Activated CD8-positive, alpha-beta memory T cell treated with anti-CD3 and anti-CD28 coated beads for 48 hours (primary cell): ENCODE measurements at places on chromosomes 7 and 10.

GRCh38 chr10:124740369-124741280, 3.6 kb downstream of the FAM53B start:
- no peak for DNase-seq

GRCh38 chr7:53624356-53624755, 588.9 kb downstream of the POM121L12 start:
- no peak for DNase-seq

DNA sequence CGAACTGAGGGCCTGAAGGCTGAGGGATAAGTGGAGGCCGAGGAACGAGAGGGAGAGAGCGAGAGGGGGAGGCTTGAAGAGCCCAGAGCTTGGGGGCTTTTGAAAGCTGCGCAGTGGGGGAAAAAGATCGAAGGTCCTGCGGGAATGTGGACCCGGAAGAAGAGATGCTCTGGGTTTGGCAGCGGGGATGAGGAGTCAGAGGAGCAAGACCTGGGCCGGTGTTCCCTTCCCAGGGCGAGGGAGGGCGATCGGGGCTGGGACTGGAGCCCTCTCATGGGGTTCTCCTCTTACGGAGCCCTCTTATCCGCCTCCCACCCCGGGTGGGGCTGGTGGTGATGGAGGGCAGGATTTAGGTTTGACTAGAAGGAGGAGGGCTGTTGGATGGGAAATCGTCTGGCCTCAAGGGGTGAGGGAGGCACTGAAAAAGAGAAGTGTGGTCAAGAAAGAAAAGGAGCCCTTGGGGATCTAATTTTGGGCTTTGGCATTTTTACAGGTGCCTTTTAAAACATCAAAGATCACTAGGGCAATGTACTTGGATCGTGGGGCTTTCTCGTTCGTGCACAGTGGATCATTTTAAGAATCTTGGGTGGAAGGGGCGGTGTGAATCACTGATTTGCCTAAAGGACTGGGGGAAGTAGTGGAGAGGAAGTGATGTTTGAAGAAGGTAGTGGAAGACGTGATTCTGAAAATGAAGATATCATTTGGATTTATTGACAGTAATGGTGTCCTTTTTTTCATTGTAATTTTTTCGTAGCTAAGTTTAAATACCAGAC, 637 bp downstream of the SAMD8 start:
- peak; percentile 26 for DNase-seq

- no peak for DNase-seq
Observed at GRCh38 chr7:110071192-110071591, 1019.7 kb upstream of the LRRN3 start.

- DNase-seq: no peak
Observed at GRCh38 chr10:133388973-133389818, 4.8 kb upstream of the MTG1 start.

DNA sequence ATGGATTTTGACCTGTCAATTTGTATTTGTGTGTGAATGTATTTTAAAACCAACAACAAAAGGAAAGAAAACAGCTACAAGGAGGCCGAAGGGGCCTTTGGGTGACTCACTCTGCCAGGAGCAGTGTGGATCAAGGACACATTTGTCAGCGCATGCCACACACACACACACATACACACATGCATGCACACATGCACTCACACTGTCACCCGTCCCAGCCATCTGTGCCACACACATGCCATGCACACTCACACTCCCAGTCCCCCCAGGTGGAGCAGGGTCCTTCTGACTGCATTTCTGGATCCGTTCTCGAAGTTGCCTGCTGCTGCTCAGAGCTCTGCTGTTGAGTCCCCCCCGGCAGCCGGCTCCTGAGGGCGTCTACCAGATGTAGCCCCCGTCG, 26.0 kb downstream of the SPOCK2 start:
- DNase-seq: no peak

DNA sequence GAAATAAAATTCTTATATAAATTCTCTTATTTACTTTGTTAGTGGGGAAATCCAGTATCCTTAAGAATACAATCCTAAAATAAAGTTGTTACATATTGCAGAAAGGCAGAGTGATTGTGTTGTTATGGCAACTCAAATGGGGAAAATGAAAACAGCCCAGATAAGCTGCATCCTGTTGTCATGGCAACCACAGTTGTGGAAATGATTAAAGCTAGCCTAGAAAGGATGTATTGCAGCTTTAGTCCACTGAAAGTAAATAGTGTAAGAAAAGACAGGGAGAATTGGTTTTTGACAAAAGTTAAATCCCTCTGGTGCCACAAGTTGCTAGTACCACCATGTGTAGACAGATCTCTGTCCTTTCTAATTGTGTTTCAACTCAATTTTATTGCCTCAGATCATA, 43.2 kb downstream of the BTRC start:
- DNase-seq: no peak

- DNase-seq: no peak
Observed at GRCh38 chr10:52855546-52856325, 83.2 kb upstream of the MBL2 start.

GRCh38 chr7:41835976-41836530, 133.2 kb upstream of the INHBA start:
- no peak for DNase-seq

DNA sequence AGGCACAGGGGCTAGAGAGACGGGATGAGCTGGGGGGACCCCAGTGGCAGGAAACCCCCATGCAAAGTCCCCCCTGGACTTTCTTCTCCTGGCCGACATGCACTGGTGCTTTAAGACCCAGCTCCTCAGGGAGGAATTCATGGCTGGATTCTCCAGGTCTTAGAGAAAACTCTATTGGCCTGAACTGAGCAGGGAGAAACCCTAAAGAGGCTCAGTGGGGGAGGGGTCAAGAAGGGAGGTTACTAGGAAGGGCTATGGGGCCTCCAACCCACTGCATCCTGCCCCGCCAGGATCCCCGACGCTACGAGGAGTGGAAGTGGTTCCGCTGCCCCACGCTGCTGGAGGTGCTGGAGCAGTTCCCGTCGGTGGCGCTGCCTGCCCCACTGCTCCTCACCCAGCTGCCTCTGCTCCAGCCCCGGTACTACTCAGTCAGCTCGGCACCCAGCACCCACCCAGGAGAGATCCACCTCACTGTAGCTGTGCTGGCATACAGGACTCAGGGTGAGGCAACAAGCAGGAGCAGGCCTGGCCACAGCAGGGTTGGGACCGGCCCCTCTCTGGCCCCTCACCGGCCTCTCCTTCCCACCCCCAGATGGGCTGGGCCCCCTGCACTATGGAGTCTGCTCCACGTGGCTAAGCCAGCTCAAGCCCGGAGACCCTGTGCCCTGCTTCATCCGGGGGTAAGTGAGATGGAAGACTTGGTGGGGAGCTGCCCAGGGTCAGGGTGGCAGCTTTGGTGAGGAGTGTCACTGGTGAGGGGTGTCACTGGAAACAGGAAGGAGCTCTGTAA, 13.8 kb downstream of the ATG9B start:
- no peak for DNase-seq

GRCh38 chr7:42493436-42494198, 256.6 kb upstream of the GLI3 start:
- DNase-seq: no peak

DNA sequence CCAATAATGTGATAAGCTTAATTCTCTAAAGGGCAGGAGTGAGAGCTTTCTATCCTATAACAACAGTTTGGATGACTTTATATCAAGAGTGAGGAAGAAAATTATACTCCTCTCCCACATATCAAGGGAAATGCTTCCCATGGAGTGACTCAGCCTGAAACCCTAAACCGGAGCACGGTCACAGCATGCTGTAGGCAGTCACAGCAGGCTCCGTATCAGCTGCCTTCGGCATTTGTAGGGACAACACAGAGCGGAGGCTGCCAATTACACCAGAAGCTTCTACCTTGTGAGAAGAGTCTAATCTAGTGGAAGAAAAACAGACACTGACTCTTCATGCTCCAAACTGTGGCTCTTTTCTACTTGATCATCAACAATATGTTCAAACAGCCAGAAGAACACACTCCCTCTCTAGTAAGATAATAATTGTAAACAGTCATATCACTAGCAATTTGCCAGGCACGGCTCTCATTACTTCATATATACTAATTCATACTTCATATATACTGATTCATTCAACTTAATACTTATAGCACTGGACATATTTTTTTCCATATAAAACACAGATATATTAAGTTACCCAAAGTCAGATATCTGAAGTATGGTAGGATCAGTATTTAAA, 65.9 kb downstream of the DGKB start:
- DNase-seq: no peak

- no peak for DNase-seq
Observed at GRCh38 chr7:48421357-48421756, 250.1 kb downstream of the ABCA13 start.

DNA sequence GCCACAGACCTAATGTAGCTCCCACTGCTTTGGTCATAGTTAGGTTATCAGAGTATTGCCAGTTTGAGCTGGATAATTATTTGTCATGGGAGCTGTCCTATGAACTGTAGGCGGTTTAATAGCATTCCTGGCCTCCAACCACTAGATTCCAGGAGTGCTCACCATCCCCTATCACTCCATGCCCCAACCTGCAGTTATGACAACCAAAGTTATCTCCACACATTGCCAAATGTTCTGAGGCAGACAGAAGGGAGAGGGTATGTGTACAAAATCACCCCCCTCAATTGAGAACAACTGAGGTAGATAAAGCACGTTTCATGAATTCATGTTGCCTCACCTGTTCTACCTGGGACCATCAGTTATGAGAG, 119.0 kb upstream of the CACUL1 start:
- no peak for DNase-seq

GRCh38 chr10:73931767-73932619, 21.1 kb downstream of the PLAU start:
- no peak for DNase-seq

- DNase-seq: no peak
Observed at GRCh38 chr7:130982160-130982638, 248.2 kb upstream of the KLF14 start.

DNA sequence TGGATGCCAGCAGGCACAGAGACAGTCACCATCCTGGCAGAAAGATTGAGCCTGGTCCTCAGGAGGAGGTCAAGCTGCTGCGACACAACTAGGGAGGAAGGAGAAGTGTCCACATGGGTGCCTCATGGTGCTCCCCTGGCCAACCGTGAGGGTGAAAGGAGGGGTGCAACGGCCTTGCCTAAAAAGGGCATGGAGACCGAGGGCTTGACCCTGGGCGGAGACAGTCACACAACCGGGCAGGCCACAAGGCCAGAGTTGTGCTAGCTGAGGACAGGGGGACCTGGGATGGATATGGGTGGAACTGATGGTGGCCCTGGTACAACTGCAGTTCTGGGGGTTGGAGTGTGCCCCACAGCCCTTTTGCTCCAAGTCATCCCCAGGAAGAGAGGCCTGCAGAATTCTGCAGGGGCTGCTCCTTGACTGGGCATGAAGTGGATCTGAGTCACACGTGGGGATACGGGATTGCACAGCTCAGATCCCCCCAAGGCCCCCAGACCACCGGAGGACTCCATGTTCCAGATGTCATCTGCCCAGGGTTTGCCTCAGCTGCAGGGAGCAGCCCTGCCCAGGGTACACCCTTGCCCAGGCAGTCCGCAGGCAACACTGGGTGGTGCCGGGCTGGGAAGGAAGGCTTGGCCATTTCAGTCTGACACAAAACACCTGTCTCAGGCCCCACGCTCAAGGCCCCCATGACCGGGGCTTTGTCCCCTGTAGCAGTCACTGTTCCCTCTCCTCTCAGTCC, 602.3 kb upstream of the MGMT start:
- no peak for DNase-seq

- no peak for DNase-seq
Observed at GRCh38 chr10:118874171-118874570, 119.4 kb upstream of the CACUL1 start.

DNA sequence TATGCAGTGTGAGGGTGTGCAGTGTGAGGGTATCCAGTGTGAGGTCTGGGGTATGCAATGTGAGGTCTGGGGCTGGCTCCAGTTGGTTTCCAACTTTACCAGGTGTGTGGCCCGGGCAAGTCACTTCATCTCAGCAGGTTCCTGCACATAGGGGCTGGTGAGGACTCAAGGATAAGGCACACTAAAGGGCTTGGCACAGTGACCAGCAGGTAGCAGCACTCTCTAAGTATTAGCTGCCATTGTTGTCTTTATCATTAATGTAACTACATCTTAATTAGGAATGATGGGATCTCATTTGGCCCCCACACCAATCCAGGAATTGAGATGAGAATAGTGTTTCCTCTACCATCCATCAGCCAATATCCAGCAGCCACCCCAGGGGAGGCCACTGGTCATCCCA, 117.3 kb downstream of the KCNMA1 start:
- DNase-seq: no peak

GRCh38 chr10:121527690-121528089, 70.6 kb downstream of the FGFR2 start:
- no peak for DNase-seq

DNA sequence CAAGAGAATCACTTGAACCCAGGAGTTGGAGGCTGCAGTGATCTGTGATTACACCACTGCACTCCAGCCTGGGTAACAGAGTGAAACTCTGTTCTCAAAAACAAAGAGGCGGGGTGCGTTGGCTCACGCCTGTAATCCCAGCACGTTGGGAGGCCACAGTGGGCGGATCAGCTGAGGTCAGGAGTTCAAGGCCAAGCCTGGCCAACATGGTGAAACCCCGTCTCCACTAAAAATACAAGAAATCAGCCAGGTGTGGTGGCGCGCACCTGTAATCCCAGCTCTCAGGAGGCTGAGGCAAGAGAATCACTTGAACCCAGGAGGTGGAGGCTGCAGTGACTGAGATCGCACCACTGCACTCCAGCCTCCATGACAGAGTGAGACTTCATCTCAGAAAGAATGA, 42.4 kb upstream of the NCAPG2 start:
- no peak for DNase-seq
